ENCODE measurements at places on chromosomes 2 and 18.
A peak's percentile ranks its signal among the peaks of the same experiment; 100 is the strongest.

DNA sequence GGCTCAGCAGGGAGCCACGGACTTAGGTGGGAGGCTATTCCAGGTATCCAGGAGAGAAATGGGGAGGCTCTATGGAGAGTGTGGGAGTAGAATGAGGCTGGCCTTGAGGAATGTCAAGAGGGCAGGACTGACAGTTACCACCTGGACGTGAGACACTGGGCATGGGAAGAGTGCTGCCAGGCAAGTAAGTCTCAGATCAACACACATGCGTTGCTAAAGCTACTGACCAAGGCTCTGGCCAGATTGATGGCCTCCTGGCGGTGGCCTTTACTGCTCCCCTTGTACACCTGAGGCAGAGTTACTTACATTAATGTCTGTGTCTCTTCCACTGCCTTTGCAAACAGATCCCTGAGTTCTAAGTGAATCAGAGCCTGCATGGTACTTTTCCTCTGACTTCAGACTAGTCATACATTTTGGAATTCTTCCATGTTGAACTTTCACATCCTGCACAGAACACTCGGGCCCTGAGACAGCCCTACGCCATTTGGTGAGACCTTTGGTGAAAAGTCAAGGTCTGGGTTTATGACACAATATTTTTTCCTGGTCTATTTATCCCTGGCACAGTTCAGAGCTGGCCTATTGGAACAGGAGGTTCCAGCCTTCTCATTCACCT, 398.8 kb upstream of the TRIB2 start:
- DNase-seq: peak; percentile 88

DNA sequence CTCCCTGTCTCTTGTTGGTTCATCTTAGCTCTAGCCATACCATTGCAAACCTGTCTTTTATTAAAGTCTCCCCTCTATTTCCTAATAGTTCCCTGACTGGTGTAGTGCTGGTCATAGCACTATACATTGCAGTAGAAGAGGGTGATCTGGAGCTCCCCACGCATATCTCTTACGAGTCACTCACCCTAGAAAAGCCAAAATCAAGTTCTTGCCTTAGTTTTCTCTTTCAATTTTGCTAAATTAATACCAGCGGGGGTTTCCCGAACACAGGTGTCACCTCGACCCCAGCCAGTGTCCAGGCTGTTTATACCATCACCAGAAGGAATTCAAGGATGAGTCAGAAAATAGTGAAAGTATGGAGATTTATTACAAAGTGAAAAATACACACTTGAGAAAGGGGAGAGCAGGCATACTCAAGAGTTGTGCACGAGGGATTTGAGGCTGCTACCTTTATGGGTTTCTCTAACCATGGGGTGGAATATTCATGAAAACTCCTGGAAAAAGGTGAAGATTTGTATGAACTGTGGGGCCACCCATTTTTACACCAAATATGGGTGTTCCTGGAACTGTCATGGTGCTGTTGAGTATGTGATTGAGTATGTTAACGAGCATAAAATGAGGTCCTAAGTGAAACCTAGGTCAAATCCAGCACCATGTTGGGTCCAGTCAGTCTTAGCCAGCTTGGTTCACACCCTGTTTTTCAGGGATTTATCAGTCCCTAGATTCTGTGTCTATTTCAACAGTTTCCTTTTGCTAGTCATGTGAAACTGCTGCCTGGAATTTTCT, 20.2 kb downstream of the PROKR1 start:
- no peak for DNase-seq

DNA sequence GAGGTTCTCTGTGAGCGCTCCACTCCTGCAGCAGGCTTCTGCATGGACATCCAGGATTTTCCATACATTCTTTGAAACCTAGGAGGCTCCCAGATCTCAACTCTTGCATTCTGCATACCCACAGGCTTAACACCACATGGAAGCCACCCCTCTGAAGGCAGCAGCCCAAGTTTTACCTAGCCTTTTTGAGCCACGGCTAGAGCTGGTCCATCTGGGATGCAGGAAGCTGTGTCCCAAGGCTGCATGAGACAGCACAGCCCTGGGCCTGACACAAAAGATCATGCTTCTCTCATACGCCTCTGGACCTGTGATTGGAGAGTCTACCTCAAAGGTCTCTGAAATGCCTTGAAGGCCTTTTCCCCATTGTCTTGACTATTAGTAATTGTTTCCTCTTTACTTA, 53.6 kb upstream of the RPRM start:
- DNase-seq: no peak

DNA sequence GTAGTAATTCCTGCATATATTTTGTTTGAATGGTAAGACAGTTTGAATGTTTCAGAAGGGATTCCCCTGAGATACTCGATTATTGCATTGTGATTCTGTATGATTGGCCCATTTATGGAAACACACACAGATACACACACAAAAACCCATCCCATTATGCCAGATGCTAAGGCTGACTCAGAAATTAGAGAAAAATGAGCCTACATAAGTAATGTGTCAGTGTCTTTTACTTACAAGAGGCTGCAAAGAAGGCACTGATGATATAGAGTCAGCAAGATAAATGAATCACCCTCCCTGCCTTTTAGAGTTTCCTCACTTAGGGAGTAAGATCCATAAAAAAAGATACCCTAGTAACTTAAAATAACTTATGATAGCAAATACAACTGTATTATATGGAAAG, 1481.1 kb upstream of the ACVR2A start:
- peak; percentile 36 for DNase-seq

DNA sequence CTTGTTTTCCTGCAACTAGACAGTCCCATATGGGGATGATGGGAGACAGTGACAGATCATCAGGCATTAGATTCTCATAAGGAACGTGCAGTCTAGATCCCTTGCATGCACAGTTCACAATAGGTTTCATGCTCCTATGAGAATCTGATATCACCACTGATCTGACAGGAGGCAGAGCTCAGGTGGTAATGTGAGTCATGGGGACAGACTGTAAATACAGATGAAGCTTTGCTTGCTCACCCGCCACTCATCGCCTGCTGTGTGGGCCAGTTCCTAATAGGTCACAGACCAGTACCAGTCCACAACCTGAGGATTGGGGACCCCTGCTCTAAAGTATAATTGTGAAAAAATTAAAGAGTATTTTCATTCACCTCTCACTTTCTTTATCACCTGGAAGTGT, 23.6 kb upstream of the RAB1A start:
- DNase-seq: no peak

DNA sequence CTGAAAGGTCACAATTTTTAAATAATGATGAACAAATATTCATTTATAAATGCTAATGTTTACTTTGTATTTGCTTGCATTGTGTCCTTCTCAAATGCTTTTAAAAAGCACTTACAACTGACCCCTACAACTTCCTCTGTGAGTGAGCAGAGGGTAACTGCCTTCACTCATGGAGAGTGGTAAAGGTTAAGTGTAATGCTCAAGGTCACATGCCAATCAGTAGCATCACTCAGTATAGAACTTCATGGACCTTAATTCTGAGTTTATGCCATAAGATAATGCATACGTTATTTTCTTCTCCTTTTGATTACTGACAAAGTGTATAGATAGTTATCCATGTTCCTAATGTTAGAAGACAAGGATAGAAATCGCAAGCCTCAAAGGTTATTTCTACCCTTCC, 91.8 kb upstream of the SERTAD2 start:
- no peak for DNase-seq

DNA sequence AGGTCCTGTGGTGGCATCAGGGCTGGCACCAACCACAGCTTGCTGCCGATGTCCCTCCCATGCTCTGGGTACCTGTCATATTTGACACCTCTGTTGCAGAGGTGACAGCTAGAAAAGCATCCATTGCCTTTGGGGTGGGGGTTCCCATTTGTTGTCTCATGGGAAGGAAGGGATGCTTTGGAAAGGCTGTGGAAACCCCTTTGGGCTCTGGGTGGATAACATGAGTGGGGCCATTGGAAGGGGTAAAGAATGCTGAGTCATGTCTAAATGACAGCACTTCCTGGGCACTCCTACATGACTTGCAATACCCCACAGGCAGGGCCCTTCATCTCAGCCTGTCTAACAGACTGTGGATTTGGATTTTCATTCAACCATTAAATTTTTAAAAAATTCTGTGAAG, 27.8 kb downstream of the CTIF start:
- no peak for DNase-seq

DNA sequence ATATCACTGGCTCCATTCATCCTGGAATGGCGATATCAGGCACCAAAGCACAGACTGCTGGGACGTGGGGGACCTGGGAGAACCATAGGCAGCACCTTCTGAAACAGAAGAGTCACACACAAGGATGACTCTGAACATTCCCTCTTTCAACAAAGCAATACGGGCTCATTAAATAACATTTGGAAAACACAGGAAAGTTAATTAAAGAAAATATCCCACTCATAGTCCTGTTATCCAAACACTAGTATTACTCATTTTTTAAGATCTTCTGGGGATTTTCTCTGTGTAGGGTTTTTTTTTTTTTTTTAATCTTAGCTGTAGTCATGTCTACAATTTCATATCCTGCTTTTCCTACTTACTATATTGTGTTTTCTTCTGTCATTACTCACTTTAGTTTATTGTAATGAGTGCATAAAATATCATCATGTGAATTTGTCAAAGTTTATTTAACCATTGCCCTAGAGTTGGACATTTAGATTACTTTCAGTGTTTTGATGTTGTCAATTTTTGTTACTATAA, 70.0 kb upstream of the SP3 start:
- DNase-seq: no peak

- DNase-seq: no peak
Measured at GRCh38 chr2:236765478-236765877, 195.9 kb downstream of the ACKR3 start.

DNA sequence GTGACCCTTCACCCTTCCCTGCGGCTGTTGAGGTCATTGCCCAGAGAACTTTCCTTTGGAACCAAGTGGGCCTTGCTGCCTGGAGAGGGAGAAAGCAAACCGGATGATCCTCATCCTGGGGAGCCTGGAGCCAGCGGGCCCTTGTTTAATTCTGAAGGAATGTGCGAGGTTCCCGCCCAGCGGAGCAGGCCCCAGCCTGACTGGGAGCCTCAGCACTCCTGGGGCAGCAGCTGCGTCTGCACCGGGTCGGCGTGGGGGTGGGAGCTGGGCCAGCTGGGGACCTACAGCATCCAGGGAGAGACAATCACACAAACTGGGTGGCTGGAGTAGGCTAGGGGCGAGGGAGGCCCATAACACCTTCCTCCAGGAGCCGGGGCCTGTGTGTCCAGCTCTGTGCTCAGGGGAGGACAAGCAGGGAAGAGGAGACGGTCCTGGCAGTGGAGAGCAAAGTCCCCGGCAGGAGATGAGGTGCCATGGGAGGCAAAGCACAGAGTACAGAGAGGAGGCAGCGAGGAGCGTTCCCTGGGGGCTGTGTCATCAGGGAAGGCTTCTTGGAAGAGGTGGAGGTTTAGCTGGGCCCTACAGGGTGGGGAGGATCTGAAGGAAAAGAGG, 61.9 kb upstream of the HAAO start:
- DNase-seq: no peak

Measured in NCI-H226 (cell line).